Effector memory CD4-positive, alpha-beta T cell (primary cell): ENCODE measurements at places on chromosomes 16 and 17.

DNA sequence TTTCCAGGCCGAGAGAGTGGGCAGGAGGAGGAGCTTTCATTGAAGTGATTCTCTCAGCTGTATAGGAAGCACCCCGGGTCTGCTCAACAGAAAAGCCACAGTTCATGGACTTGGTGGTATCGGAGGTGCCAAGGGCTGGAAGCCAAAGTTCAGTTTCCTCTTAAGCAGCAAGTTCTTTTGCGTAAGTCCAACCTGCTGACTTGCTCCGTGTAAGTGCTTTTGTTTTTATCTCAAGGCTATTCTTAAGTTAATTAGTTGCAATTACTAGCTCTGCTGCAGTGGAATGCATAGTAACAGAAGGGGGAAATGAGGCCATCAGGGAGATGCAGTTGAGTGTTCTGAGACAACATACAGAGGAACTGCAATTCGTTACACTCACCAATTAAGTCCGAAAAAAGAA is 44.6 kb downstream of the SMIM36 start:
- no peak for DNase-seq

DNA sequence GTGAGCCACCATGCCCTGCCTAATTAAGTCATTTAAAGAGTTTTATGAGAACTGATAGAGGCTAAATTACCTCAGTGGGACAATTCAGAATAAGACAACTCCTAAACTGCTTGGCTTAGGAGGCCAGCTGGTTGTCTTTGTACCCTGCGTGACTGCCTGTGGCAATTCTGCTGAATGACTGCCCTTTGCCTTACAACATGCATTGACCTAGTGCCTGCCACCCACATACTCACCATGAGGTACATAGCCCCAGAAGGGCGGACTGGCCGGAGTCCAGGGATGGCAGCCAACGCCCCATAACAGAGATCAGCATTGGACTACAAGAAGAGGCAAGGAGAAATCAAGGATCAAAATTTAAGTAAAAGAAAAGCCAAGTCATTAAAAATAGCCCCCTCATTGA is 7.3 kb downstream of the TAT start:
- DNase-seq, result no peak

DNA sequence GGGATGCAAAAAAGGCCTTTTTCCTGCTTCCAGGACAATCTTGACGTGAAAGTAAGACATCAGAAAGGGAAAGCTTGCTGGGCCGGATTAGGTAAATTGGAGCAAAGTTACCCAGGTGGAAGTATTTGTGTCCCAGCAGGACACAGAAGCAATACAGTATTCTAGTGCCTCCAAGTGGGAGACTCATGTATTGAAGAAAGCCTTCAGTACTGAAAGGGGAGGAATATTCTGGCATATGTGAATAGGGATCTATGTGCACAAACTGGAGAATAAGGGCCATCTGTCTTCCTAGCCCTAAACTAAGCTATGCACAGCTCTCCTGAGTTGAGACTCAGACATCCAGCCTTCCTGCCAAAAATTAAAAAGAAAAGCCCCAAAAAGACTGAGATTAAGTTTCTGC is 327.3 kb upstream of the CDH8 start:
- DNase-seq, result no peak

DNA sequence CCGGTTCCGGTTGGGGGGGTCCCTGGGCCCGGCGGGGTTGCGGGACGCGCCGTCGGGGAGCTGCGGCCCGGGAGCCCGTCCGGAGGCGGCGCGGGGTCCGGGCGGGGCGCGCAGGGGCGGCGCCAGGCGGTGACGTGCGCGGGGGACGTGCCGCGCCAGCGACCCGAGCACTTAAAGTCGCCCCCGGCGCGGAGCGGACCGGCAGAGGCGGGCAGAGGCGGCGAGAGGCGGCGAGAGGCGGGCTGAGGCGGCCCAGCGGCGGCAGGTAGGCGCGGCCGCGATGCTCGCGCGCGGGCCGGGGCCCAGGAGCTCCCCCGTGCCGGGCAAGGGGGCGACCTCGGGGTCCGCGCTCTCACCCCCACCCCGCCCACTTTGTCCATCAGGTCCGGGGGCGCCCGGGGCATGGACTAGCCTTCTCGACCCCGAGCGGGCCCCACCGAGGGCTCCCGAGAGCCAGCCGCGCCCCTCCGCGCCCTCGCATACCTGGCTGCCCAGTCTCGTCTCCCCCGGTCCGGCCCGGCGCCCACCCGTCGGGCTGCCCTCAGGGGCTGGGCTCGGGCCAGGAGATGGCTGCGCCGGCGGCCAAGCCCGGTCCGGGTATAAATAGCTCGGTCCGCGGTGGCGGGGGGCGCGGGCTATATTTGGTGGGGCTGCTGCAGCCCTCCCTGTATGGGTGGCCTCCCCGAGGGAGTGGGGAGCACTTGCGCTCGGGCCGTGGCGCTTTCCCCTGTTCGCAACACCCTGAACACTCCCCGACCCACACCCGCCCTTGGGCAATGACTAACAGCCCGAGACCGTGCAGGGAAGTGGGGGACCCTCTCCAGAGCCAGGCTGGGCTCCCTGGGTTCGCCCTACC is at the start of gene SLC16A3:
Gene SLC16A3, plus strand, starts transcription at position 201 of the 856 bp plus-strand sequence. CDS start 6,967 bp downstream, outside the sequence.
- DNase-seq, result peak; percentile 43

DNA sequence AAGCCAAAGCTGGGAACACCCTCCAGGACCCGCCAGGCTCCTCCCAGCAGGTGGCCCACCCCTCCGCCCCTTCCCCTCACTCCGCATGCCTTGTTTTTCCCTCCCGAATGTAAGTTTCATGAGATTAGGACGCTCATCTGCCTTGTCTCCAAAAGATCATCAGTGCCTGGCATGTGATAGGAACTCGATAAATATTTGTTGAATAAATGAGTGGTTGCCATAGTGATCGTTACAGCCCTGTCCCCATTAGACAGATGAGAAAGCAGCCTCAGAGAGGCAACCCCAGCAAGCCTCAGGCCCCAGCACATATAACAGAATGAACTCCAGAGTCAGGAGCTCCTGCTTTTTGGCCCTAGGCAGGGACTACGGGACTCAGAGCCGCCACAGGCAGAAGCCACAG is 5.0 kb downstream of the CAMKK1 start:
- no peak for DNase-seq

- no peak for DNase-seq
Observed at GRCh38 chr17:59124665-59125064, 18.0 kb upstream of the TRIM37 start.

DNA sequence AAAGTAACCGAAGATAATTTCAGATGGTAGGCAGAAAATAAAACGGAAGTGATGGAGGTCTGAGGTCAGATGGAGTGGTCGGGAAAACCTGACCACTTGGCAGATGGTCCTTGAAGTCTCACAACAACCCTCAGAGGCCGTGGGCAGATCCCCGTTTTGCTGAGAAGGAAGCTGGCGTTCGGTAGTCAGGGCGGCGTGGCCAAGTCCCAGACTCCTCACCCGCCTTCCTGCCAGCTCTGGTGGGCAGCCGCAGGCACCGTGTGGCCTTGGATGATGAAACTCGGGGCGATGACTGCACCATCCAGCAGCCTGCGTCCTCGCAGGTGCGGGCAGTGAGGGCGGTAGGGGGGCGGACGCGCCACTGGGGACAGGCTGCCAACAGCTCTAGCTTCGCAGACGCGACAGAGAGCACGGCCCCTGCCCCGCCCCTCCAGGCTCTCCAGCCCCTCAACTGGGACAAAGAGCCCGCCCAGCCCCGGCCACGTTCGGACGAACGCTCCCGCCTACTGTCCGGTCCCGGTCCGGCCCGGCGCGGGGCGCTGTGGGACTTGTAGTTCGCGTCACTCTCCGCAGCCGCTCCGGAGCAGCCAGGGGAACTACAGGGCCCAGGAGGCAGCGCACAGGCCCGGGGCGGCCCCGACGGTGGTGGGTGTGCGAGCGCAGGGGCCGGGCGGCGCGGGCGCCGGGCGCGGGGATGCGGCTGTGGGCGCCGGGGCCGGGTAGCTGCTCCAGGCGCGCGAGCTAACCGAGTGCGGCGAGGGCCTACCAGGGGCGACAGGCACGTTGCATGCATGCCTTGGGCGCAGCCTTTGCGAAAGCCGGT is at the start of gene GPT2:
Gene GPT2, plus strand, starts transcription at position 673 of the 823 bp plus-strand sequence. CDS start 354 bp downstream, outside the sequence.
- DNase-seq, result peak; percentile 50

DNA sequence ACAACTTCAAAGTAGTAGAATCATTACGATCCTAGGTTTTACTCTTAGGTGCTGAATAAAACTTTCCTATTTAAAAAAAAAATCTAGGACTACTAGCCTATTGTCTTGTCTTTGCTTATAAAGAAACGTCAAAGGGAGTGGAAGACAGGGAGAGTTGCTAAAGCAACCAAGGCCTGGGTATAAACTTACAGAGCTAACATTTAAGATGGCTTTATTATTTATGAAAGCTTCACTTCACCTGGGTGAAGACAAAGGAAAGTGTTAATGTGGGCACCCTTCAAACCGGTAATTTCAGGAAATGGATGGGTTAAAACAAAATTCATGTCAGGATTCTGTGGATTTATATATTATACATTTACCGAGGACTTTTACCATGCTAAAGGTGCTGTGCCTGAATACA is 2.5 kb downstream of the DUSP14 start:
- DNase-seq, result no peak

- DNase-seq, result peak; percentile 76
Observed at GRCh38 chr17:2266045-2266864, 37.3 kb downstream of the SMG6 start.

DNA sequence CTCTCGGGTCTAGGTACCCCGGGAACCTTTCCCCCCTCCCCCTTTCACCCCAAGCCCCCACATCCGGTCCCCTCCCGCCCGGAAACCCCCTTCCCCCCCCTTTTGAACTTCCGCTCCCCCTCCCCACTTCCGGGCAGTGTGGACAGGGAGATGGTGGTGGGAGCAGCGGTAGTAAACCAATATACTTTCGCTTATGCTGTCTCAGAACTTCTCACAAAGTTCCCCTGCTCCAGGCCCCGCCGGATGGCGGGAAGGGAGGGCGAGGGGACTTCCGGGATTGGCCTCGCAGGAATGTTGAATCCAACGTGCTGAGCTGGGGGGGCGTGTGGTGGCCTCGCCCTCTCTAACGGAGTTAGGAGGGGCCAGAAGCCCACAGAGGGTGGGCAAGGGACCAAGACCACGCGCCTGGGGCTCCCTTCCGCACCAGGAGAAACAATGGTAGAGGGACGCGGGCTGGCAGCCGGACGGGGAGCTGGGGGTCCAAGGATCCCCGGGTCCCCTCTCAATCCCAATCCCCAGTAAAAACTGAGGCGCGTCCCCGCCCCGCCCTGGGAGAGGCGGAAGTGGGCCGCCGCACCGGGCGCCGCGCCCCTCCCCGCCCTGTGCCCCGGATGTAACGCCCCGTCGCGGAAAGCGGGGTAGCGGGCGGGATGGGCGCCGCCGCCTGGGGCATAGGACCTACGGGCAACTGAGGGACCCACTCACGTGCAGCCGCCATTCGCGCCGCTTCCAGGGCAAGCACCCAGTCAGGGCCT is 742 bp downstream of the PFN1 start:
- DNase-seq, result peak; percentile 50

DNA sequence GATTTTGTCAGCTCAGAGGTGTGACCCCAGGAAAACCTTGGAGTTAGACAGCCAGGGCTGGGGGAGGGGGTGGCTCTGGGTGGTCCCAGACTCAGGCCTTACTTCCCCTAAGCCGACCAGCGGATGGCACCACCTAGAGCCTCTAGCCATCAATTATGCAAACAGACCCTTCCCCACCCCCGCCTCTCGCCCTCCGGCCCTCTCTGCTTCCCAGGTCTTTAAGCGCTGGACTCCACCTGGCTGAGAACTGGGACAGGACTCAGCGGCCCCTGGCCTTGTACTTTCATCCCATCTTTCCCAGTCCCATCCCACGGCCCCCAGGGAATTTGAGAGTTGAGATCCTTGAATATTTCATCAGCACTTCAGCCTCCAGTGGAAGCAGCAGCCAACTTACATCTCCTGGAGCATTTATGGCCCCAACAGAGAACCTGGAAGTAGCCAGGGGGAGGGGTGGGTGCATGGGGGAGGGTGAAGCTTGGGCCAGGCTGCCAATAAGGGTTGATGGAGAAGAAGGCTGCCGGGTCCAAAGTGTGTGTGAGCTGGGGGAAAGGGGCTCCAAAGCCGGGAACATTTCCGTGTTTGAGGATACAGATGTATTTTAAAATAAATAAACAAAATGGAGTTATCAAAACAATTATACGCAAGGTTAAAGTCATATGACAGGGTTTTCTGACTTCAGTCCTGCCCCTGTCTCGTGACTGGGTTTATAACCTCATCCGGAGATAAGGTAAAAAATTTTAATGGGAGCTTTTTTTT is 7.5 kb upstream of the JUP start:
- DNase-seq, result no peak

GRCh38 chr17:12983991-12984884 is 33.6 kb downstream of the ELAC2 start:
- DNase-seq, result no peak

GRCh38 chr16:10992797-10993196 is 48.4 kb downstream of the CLEC16A start:
- no peak for DNase-seq

DNA sequence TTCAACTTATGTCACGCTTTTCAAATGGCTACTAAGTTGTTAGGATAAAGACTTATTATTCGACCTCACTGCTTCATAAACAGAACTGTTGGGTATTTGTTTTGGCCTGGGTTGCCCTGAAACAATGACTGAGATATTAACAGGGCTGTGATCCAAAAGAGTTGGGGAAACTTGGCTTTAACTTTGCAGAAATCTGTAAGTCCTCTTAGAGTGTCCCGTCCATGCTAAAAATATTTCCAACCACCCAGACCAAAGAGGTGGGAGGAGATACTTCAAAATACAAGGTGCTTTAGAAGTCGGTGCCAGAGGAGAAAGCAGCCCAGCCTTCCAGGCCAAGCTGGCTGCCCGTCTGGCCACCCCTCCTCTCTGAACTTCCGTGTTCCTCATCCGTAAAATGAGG is 16.1 kb upstream of the SPATA32 start:
- no peak for DNase-seq

DNA sequence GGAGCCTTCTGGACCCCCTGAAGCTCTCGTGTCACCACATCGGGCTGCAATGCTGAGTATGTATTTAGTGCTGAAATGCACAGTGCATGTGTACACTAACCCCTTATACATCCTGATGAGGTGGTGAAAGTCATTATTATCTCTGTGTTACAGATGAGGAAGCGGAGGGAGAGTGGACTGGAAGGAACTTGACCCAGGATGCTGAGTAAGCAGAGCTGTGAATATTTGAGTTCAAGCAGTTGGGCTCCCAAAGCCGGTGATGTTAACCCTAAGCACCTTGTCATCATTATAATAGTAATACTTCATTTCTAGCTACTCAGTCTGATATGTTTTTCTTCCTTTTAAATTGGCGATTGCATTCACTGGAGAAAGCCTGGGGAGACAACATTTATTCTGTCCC is 25.9 kb upstream of the NKD1 start:
- DNase-seq, result no peak
